ENCODE measurements at places on chromosomes 7 and 10. TPM values are rescaled to one million over a fixed set of nuclear protein-coding genes. Genes with fewer than 3 reads are reported as not detected.

The TUBAL3 gene
- total RNA-seq: not detected

GRCh38 chr7:151193203-151193978 is 6.3 kb upstream of the ASB10 start:
- no peaks in the 10 kb centered on the region for H3K4me1 ChIP-seq
- H3K27ac ChIP-seq: no peak overlapping the region
- no peak for DNase-seq
- no peak overlapping the region for H3K4me3 ChIP-seq
- H3K27me3 ChIP-seq: peaks cover 2% of the 10 kb centered on the region

- peak overlapping the region; percentile 10 for H3K27ac ChIP-seq
- H3K27me3 ChIP-seq: no peaks in the 10 kb centered on the region
These were observed 9.4 kb downstream of the ACSL5 start for GRCh38 chr10:112383325-112383724.

DNA sequence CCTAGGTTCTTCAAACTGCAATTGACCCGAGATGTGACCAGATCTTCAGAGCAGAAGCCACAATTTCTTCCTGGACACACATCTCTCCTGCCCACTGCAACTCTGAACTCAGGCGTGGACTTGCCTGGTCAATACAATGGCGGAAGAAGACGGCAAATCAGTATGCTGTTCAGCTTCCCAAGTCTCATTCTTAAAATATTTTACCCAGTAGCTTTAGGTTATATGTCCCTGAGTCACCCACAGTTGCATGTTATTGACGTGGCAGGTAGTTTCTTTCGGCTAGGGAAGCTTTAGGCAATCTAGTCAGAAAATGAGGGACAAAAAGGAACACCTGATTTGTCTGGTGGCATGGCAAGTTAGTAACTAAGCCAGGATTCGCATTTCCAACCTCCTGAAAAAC is 22.5 kb downstream of the CEP41 start:
- H3K4me1 ChIP-seq: peaks cover 46% of the 10 kb centered on the region
- no peaks in the 10 kb centered on the region for H3K36me3 ChIP-seq
- DNase-seq: no peak
- no peaks in the 10 kb centered on the region for H3K27me3 ChIP-seq

DNA sequence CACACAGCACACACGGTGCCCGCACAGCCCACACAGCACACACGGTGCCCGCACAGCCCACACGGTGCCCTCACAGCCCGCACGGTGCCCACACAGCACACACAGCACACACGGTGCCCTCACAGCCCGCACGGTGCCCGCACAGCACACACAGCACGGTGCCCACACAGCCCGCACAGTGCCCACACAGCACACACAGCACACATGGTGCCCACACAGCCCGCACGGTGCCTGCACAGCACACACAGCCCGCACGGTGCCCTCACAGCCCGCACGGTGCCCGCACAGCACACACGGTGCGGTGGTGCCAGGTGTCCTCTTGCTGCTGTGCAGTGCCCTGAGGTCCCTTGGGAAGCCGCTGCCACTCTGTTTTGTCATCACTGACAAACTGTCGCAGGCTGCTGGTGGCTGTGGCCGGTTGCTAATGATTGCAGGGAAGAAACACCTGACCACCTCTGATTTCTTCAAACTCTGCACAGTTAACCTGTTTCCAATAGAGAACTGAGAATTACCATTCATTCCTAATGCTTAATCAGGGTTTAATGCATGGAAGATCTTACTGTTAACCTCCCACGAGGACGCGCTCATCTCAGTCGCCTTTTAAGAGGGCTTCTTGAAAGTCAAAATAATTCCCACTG is 66.9 kb downstream of the GLRX3 start:
- H3K27me3 ChIP-seq: no peaks in the 10 kb centered on the region
- H3K27ac ChIP-seq: no peak overlapping the region
- no peak for DNase-seq
- H3K4me3 ChIP-seq: no peak overlapping the region
- H3K36me3 ChIP-seq: no peaks in the 10 kb centered on the region

DNA sequence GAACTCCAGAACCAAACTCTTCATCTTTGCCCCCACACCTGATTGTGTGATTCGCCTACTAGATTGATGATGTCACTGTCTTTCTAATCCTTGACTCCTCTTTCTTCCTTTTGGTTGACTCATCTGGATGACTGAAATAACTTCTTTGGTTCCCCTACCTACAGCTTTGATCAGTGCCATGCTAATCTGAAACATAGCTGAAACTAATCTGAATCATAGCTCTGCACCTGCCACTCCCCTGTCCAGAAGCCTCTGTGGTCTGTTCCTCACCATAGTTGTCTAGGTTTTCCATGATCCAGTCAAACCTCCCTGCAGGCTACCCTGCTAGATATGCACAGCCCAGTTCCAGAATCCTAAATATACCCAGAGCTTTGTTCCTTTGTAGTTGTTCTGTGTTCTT is 51.9 kb downstream of the ZNF365 start:
- peak; percentile 64 for DNase-seq
- H3K4me1 ChIP-seq: peaks cover 29% of the 10 kb centered on the region
- H3K36me3 ChIP-seq: peaks cover 6% of the 10 kb centered on the region
- H3K4me3 ChIP-seq: no peak overlapping the region
- H3K27ac ChIP-seq: peak overlapping the region; percentile 3
- H3K27me3 ChIP-seq: peaks cover 1% of the 10 kb centered on the region

DNA sequence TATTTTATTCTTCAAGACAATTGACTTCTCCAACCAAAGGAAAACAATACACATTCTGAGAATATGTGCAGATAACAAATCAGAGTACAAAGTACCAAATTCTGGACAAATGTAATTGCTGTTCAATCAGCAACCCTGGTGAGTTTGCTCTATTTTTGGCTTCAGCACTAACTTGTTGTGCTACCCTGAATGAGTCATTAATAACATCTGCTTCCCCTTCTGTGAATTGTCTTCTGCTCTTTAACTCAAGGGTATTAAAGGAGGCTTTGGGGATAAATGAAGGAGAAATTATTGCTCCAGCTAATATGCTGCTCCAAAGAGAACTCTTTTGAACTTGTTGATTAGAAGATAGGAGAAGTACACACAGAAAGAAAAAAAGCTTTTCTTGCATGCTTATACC is 459.3 kb downstream of the HTR7 start:
- no peaks in the 10 kb centered on the region for H3K4me1 ChIP-seq
- H3K27me3 ChIP-seq: no peaks in the 10 kb centered on the region
- no peak for DNase-seq
- H3K4me3 ChIP-seq: no peak overlapping the region
- H3K36me3 ChIP-seq: no peaks in the 10 kb centered on the region
- H3K27ac ChIP-seq: no peak overlapping the region

The MBL2 gene
- not detected for total RNA-seq

The ZPBP gene
- not detected for total RNA-seq

The TNKS2 gene
- 34.5 TPM for total RNA-seq

- peaks cover 2% of the 10 kb centered on the region for H3K36me3 ChIP-seq
- no peak for DNase-seq
- H3K4me3 ChIP-seq: no peak overlapping the region
- H3K27me3 ChIP-seq: peaks cover 7% of the 10 kb centered on the region
These were observed 319.9 kb downstream of the ARL4A start for GRCh38 chr7:13007331-13007730.

The MOGAT3 gene
- total RNA-seq: not detected

- no peaks in the 10 kb centered on the region for H3K36me3 ChIP-seq
- no peak overlapping the region for H3K4me3 ChIP-seq
- H3K27me3 ChIP-seq: no peaks in the 10 kb centered on the region
- no peak for DNase-seq
These were observed 170.7 kb upstream of the DKK1 start for GRCh38 chr10:52143338-52143737.

DNA sequence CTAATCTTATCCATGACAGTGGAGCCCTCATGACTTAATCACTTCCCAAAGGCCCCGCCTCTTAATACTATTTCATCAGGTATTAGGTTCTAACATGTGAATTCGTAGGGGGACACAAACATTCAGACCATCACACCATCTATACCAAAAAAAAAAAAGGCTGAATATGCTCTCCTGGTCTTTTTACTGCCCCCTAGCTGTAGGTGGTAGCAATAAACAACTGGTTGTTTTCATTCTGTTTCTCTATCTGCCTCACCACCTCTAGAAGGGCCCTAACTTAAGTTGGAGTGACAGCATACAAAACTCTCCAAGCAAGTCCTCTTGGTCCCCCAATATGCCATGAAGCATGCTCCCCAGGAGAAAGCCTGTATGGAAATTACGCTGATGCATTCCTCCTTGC is 94.1 kb downstream of the GRM8 start:
- H3K27me3 ChIP-seq: peaks cover 3% of the 10 kb centered on the region
- no peak overlapping the region for H3K27ac ChIP-seq
- no peak overlapping the region for H3K4me3 ChIP-seq
- H3K4me1 ChIP-seq: no peaks in the 10 kb centered on the region
- no peaks in the 10 kb centered on the region for H3K36me3 ChIP-seq
- no peak for DNase-seq

Measured in activated CD4-positive, alpha-beta memory T cell treated with anti-CD3 and anti-CD28 coated beads for 36 hours (primary cell).